ENCODE measurements at places on chromosomes 13 and 19. TPM values are rescaled to one million over a fixed set of nuclear protein-coding genes. Genes with fewer than 3 reads are reported as not detected.
A peak's percentile ranks its signal among the peaks of the same experiment; 100 is the strongest.

DNA sequence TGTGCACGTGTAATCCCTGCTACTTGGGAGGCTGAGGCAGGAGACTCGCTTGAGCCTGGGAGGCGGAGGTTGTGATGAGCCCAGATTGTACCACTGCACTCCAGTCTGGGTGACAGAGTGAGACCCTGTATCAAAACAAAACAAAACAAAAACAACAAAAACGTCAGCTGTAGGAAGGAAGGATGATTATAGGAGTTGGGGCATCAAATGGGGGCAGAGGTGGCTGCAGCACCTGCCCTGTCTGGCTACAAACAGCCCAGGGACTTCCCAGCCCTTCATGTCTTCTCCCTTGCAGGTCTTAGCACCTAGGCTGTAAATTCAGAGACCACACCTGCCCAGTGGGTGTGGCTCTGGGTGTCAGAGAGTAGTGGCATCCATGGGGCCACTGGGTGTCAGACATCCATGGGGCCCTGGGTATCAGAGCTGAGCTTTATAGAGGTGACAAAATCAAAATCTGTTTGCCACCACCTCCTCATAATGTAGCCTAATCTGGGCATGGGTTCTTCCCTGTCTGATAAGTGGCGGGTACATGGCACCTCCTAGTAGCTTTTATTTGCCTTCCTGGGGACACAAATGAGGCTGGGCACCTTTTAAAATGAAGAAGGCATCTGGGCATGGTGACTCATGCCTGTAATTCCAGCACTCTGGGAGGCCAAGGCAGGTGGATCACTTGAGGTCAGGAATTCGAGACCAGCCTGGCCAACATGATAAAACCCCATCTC is 4.7 kb upstream of the B3GNT3 start:
- no peak overlapping the region for H3K27ac ChIP-seq
- peaks cover 6% of the 10 kb centered on the region for H3K36me3 ChIP-seq
- H3K27me3 ChIP-seq, result peaks cover 4% of the 10 kb centered on the region
- H3K4me3 ChIP-seq, result no peak overlapping the region
- DNase-seq, result no peak
- H3K4me1 ChIP-seq, result peaks cover 21% of the 10 kb centered on the region

GRCh38 chr13:48570216-48570828 is 37.4 kb upstream of the RCBTB2 start:
- peaks cover 42% of the 10 kb centered on the region for H3K27me3 ChIP-seq
- no peaks in the 10 kb centered on the region for H3K36me3 ChIP-seq
- DNase-seq, result no peak
- no peak overlapping the region for H3K4me3 ChIP-seq
- H3K4me1 ChIP-seq, result peaks cover 9% of the 10 kb centered on the region
- H3K27ac ChIP-seq, result no peak overlapping the region

GRCh38 chr13:113943821-113944565 is 29.9 kb downstream of the C13orf46 start:
- H3K27ac ChIP-seq, result no peak overlapping the region
- no peaks in the 10 kb centered on the region for H3K27me3 ChIP-seq
- no peaks in the 10 kb centered on the region for H3K36me3 ChIP-seq
- H3K4me1 ChIP-seq, result peaks cover 5% of the 10 kb centered on the region
- no peak for DNase-seq

GRCh38 chr13:112111239-112111857 is 44.4 kb downstream of the SOX1 start:
- peaks cover under 1% of the 10 kb centered on the region for H3K4me1 ChIP-seq
- H3K27ac ChIP-seq, result no peak overlapping the region
- H3K27me3 ChIP-seq, result peaks cover 39% of the 10 kb centered on the region

GRCh38 chr19:56174550-56174949 is 1.3 kb upstream of the GALP start:
- no peaks in the 10 kb centered on the region for H3K36me3 ChIP-seq
- H3K27ac ChIP-seq, result no peak overlapping the region
- H3K4me3 ChIP-seq, result no peak overlapping the region
- DNase-seq, result no peak

GRCh38 chr13:27170516-27171243 is 931 bp downstream of the USP12 start:
- H3K4me3 ChIP-seq, result peak overlapping the region; percentile 84
- no peaks in the 10 kb centered on the region for H3K27me3 ChIP-seq
- peaks cover 58% of the 10 kb centered on the region for H3K4me1 ChIP-seq
- H3K36me3 ChIP-seq, result peaks cover 5% of the 10 kb centered on the region

DNA sequence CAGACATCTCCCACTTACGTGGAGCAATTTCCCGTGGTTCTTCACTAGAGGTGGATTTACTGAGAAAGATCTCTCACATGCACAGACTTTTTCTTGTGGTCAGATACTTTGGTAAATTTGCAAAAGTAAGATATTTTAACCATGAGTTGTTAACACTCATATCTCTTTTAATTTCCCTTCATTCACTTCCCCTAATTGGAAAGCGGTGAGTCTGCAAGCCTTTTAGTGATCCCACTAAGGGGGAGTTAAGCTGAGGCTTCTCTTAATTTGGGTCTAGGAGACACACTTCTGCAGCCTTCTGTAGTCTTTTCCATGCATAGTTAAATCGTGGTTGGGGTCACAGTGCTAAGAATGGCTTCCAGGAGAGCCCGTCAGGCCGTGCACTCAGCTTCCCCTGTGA is 30.7 kb upstream of the SERPINE3 start:
- no peak overlapping the region for H3K4me3 ChIP-seq
- no peak for DNase-seq
- H3K27me3 ChIP-seq, result peaks cover 4% of the 10 kb centered on the region
- H3K36me3 ChIP-seq, result no peaks in the 10 kb centered on the region

The CLEC11A gene
- total RNA-seq, result 2.7 TPM
